Natural killer cell treated with Interleukin-12 subunit alpha and Interleukin-12 subunit beta and Interleukin-15 and Interleukin-18, amount 100 ng/mL, for 72 hours (primary cell): ENCODE measurements at places on chromosomes 6 and 20.

DNA sequence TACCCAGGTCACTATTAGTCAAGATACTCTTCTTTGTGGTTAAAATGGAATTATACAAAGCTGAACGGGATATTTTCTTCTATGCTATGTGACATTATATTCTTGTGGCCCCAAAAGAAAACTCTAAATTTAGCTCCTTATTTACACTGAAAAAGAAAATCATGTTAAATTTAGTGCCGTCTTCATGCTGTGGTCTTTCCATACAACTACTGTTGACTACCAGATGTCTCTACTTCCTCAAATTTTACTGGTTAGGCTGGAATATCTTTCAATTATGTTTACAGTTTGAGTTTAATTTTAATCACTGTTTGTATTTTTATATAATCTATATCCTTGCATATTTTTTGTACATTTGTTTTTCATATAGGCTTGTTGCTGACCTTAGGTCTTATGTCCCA, 95.6 kb upstream of the FOXO3 start:
- H3K27ac ChIP-seq, result no peak overlapping the region
- no peak for DNase-seq
- no peak overlapping the region for H3K4me3 ChIP-seq
- H3K36me3 ChIP-seq, result no peaks in the 10 kb centered on the region
- H3K4me1 ChIP-seq, result no peaks in the 10 kb centered on the region
- no peaks in the 10 kb centered on the region for H3K27me3 ChIP-seq

GRCh38 chr6:155377061-155377460, 62.8 kb upstream of the TFB1M start:
- H3K4me1 ChIP-seq, result no peaks in the 10 kb centered on the region
- H3K27ac ChIP-seq, result no peak overlapping the region
- no peaks in the 10 kb centered on the region for H3K36me3 ChIP-seq
- DNase-seq, result no peak
- H3K4me3 ChIP-seq, result no peak overlapping the region
- peaks cover 28% of the 10 kb centered on the region for H3K27me3 ChIP-seq

- H3K27me3 ChIP-seq, result no peaks in the 10 kb centered on the region
- no peak overlapping the region for H3K27ac ChIP-seq
- peaks cover 3% of the 10 kb centered on the region for H3K4me1 ChIP-seq
- DNase-seq, result no peak
Measured at GRCh38 chr6:101013612-101014195, 132.6 kb upstream of the ASCC3 start.

- no peak overlapping the region for H3K27ac ChIP-seq
- peak; percentile 12 for DNase-seq
- H3K27me3 ChIP-seq, result peaks cover 57% of the 10 kb centered on the region
- no peaks in the 10 kb centered on the region for H3K36me3 ChIP-seq
- no peak overlapping the region for H3K4me3 ChIP-seq
Measured at GRCh38 chr6:170265655-170266054, 25.2 kb downstream of the DLL1 start.

- no peak overlapping the region for H3K4me3 ChIP-seq
- no peaks in the 10 kb centered on the region for H3K27me3 ChIP-seq
- H3K27ac ChIP-seq, result no peak overlapping the region
- no peaks in the 10 kb centered on the region for H3K4me1 ChIP-seq
- DNase-seq, result no peak
- H3K36me3 ChIP-seq, result no peaks in the 10 kb centered on the region
Measured at GRCh38 chr6:44855562-44856411, 468.3 kb downstream of the CDC5L start.
